ENCODE measurements at places on chromosomes 13 and 19.

GRCh38 chr19:1263188-1263587 lies 5.9 kb upstream of the CIRBP start:
- DNase-seq = no peak

DNA sequence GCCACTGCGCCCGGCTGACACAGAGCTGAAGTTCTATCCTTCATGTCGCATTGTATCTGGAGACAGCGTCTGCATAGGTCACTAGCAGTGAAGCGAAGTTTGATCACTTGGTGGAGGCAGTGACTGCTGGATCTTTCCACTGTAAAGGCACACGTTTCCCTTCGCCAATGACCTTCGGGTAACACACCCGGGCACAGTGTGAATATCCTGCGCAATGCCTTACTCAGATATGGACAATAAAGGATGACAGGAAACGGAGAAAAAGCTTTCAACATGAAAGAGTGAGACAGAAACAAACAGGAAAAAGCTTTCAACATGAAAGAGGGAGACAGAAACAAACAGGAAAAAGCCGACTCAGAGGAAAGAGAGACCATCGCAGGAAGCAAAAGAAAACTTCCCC lies 17.1 kb downstream of the ARL11 start:
- no peak for DNase-seq

GRCh38 chr13:40996426-40997092 lies 22.6 kb downstream of the ELF1 start:
- DNase-seq = no peak

GRCh38 chr19:13164343-13165161 lies 14.3 kb downstream of the IER2 start:
- no peak for DNase-seq

- DNase-seq = no peak
These were observed 42.1 kb downstream of the LPAR6 start for GRCh38 chr13:48370815-48371214.

DNA sequence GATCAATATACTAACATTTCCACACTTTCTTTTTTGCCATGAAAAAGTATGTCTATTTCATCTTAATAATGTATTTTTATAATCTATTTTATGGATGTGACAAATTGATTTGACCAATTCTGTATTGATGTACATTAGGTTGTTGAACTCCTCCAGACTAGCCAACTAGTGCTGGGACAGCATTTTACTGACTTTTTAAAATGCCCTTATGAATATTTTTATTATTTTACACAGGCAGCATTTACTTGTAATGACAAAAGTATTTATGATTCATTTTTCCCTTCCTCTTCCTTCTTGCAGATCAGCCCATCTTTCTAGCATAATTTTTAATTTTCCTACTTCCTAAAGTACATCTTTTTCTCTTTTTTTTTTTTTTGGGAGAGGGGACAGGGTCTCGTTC lies 918 bp upstream of the FUZ start:
- DNase-seq = no peak

DNA sequence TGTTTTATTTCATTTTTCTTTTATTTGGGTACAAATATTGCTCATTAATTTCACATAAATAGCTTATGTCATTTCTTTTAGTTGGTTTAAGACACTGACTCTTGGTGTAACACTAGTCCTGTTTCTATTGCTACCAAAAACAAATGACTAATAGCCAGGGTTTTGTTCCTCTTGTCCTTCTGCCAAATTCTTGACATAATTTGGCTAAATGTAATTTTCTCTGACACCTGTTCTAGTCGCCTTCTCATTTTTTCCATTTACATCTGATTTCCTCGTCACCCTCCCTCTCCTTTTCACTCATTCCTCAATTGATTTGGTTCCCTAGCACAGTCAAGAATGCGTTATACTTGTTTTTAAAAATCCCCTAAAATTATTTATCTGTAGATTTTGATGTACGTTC lies 1718.7 kb downstream of the EFNB2 start:
- DNase-seq = no peak

DNA sequence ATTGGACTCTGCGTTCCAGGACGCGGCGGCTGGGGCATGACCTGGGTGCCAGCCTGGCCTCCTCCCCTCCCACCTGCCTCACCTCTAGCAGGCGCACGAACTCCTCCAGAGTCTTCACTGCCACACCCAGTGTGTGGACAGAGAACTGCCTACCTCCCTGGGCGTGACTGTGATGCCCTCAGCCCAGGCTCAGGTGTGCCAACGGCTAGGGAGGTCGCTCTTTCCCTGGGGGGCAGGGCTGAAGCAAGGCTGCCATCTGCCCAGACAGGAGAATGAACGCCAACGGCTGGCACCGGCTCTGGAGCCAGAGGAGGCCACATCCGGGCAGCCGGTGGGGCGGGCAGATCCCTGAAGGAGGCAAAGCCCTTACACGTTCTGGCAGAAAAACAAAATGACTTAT lies 11.3 kb downstream of the NANOS3 start:
- DNase-seq = no peak

DNA sequence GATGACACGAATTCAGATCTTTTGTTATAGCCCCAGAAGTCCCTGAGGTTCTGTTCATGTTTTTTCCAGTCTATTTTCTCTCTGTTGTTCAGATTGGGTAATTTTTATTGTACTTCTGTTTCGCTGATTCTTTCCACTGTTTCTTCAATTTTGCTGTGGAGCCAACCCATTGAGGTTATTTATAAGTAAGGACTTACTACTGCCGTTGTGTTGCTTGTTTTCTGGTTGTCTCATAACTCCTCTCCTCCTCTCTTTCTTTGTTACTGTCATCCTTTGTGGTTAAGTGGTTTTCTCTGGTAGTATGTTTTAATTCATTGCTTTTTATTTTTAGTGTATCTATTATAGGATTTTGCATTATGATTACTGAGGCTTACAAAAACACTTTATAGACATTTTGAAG lies 48.7 kb upstream of the GAS6 start:
- DNase-seq = no peak

DNA sequence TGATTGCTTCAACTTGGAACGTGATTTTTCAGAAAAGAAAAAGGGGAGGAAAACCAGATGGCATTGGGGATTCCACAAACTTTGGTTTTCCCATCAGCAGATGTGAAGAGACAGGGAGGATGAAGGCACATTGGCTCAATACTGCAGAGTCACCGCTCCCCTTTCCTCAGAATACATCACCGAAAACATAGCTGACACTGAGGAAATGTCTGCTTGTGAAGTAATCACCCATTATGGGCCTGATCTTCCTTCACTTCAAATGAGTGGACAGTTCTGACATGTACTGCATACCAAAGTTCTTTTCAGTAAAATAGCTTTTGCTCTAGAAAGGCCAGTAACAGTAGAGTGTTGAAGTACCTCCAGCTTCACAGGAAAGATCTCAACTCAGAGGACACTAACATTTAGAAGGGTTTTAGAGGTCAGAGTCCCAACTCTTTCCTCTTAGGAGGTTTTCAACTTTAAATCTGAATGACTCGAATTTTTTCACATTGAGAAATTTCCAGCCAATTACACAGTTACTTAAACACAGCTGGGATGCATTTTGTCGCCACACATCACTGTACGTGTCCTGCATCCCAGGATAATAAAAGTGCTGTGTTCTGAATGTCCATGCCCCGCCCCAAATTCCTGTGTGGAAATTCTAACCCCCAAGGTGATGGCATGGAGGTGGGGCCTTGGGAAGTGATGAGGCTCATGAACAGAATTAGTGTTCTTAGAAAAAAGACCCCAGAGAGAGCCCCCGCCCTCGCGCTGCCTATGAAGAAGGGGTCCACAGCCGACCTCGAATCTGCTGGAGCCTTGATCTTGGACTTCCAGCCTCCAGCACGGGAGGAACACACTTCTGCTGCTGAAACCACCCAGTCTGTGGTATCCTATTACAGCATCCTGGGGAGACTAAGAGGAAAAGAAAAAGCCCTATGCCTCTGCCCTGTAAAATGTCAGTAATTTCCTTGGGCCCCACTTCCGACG lies 77.7 kb downstream of the COL4A1 start:
- DNase-seq = no peak

- DNase-seq = no peak
These were observed 12.2 kb downstream of the UPF1 start for GRCh38 chr19:18843960-18844359.
